ENCODE measurements at places on chromosomes 16 and 17.

DNA sequence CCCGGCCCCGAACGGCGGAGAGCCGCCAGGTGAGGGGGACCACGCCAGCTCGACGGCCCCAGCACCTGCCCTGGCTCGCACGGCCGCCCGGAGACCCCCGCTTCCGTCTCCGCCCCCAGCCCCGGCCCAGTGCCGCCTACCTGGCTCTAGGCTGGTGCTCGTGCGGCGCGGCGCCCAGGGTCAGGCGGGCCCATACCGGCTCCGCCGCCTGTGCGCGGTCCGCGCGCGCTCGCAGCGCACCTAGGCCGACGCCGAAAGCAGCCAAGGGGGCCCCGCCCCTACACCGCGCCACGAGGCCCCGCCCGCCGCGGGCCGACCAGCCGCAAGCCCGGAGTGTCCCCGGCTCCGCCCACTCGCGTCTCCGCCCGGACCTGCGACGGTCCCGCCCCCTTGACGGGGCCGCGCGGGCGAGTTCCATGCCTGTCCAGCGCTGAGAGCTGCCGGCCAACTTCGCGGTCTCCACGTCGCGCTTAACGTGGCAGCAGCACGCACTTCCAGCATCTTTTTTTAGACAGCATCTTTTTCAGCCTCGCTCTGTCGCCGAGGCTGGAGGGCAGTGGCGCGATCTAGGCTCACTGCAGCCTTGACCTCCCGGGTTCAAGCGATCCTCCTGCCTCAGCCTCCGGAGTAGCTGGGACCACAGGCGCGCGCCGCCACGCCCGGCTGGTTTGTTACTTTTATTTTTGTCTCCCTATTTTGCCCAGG lies at the start of gene SLC25A39:
SLC25A39 (minus strand) TSS at position 253 of the 705 bp plus-strand sequence. CDS start 1,261 bp downstream, outside the sequence.
- DNase-seq, result peak; percentile 92

DNA sequence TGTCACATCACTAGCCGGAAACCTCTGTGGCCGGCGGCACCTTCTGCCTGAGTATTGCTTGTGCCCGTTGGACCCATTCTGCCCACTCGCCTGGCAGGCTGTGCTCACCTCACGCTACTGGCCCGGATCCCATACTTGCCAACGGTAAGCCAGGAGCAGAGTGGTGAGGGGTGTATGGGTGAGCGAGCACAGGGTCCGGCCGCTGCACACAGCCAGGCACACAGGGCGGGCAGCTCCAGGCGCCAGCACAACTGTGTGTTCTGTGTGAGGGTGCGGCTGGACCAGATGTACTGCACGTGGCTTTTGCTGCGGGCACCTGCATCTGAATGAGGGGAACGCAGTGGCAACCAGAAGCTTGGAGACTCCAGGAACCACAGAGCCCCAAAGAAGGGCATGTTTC lies 455.7 kb downstream of the CDH8 start:
- DNase-seq, result no peak

DNA sequence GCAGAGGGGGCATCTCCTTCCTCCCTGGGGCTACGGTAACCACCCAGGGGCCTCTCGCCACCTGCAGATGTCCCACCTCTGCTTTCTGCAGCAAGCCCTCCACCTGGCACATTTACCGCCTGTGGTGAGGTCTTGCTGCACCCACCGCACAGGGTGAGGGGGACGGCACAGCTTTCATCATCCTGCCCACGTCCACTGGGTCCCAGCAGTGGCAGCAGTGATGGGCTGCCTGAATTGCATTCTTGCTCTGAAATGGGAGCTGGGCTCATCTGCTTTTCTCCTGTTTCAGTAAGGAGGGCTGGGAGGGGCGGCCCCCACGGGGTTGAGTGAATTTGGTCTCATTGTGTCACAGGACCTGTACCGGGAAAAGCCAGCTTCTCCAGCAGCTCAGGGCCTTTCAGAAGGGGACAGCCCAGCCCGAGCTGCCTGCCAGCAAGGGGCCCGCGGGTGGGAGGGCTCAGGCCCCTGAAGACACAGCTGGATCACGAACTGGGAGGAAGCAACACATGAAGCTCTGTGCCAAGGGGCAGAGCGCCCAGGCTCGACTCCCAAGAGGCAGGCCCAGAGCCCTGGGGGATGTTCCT lies 12.7 kb downstream of the DNAAF8 start:
- no peak for DNase-seq

GRCh38 chr16:57994778-57995177 lies 5.7 kb downstream of the ZNF319 start:
- no peak for DNase-seq

GRCh38 chr16:6027733-6028132 lies 930.1 kb upstream of the EEF2KMT start:
- DNase-seq, result no peak

DNA sequence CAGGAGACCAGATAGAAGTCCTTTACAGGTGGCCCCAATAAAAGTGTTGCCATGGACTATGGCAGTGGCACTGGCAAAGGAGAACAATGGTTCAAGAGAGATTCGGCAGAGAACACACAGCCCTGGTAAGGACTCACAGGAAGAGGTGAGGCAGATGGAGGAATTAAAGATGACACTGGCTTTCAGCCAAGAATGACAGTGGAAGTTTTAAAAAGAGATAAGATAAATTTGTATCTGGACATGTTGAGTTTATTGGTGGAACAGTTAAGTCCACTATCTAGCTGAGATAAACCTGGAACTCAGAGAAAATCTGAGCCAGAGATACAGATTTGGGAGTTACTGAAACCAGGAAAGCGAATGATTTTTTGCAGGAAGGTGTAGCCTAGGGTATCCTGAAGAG lies 20.1 kb downstream of the CMC2 start:
- DNase-seq, result no peak

DNA sequence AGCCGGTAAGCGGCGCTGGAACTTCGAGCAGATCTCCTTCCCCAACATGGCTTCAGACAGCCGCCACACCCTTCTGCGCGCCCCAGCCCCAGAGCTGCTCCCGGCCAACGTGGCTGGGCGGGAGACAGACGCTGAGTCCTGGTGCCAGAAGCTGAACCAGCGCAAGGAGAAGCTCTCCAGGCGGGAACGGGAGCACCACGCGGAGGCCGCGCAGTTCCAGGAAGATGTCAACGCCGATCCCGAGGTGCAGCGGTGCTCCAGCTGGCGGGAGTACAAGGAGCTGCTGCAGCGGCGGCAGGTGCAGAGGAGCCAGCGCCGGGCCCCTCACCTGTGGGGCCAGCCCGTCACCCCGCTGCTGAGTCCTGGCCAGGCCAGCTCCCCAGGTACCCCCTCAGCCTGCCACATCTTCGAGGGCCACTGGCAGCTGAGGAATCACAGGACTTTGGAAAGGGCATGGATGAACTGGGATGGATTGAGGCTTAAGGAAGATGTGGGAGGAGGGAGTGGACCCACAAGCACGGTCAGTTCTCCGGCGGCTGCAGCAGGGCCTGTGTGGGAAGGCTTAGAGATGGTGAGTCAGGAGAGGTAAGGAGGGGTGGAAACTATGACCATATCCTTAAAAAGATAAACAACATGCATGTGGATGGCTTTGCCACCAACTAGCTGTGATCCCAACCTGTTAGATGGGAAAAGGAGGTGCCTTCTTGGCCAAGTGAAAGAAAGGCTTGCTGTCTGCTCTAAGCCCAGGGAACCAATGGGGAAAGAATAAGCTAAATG lies 3.4 kb upstream of the LLGL2 start:
- DNase-seq, result no peak

DNA sequence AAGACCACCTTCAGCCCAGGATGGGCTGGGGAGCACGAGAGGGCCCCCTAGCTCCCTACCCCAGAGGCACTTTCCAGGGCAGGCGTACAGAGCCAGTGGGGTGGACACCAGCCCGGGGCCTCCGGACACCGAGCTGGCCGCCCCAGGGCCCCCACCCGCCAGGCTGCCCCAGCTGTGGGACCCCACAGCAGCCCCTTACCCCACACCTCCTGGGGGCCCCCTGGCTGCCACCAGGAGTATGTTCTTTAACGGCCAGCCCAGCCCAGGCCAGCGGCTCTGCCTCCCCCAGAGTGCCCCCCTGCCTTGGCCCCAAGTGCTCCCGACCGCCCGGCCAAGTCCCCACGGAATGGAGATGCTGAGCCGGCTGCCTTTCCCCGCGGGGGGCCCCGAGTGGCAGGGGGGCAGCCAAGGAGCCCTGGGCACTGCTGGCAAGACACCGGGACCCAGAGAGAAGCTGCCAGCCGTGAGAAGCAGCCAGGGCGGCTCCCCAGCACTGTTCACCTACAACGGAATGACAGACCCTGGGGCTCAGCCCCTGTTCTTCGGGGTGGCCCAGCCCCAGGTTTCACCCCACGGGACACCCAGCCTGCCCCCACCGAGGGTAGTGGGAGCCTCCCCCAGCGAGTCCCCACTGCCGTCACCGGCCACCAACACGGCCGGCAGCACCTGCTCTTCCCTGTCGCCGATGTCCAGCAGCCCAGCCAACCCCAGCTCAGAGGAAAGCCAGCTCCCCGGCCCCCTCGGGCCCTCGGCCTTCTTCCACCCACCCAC lies 24.3 kb upstream of the ZFPM1 start:
- no peak for DNase-seq

- DNase-seq, result no peak
These were observed 19.2 kb downstream of the JPH3 start for GRCh38 chr16:87621550-87621829.

- no peak for DNase-seq
These were observed 80.0 kb upstream of the HNF1B start for GRCh38 chr17:37824534-37825485.

- DNase-seq, result no peak
These were observed 51.3 kb upstream of the FBXO47 start for GRCh38 chr17:39018267-39019134.

GRCh38 chr16:5028950-5029475 lies 4.7 kb downstream of the NAGPA start:
- no peak for DNase-seq

GRCh38 chr16:10728003-10728887 lies 15.4 kb upstream of the NUBP1 start:
- no peak for DNase-seq

GRCh38 chr17:74108126-74108705 lies 95.3 kb upstream of the RPL38 start:
- DNase-seq, result no peak

DNA sequence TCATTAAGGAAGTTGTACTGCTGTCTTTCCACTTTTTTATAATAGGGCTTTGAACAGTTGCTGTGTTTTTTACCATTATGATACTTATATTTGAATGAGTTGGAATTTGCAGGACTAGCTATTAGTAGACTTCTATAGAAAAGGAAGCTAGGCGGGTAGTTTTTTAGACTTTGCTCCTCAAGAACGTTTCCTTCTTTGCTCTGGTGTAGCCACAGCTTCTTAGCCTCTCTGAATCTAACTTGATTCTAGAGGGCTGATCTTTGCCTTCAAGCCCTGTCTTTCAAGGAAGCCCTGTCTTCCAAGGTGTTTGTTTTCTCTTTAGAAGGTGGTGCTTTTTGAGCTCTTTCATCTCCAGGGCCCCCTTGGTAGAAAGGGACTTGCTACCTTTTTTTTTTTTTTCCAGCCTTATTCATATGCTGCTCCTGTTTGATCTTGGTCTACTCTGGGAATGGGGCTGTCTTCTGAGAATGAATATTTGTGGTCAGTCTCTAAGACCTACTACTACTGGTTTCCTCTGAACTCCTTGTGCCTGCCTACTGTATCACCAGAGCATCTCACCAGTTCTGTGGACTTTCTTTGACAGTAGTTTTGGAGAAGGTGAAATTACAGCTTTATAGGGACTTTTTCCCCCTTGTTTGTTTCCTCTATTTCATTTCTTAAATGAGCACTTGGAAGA lies 52.3 kb upstream of the RASL10B start:
- no peak for DNase-seq

- no peak for DNase-seq
These were observed 19.5 kb upstream of the CYLD start for GRCh38 chr16:50722405-50722737.

DNA sequence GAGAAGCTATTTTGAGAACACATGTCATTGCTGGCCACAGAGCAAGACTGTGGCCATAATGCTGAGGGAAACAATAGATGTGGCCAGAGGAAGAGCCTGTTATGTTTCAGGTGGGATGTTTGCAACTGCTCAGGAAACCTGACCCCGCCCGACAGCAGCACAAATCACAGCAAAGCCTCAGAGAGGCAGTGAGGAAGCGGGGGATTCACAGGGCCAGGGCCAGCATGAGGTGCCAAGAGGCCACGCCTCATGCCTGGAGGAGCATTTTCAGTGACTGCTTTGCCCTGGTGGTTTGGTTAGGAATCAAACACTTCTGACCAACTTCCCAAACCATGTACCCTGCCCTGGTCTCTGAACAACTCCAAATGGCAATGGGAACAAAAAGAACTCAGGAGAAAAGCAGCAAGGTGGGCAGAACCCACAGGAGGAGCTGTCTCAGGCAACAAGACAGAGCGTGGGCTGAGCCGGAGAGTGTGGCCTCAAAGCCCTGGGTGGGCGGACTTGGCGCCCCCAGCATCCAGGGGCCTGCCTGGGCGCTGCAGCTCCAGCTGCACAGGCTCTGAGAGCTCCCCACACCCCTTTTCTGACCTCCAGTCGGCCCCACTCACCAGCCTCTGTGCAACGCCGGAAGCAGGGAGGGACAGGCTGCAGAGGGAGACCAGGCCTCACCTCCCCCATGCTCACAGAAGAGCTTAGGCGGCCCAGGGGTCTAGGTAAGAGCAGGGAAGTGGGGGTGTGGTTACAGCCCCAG lies 20.6 kb downstream of the HIC1 start:
- no peak for DNase-seq

GRCh38 chr16:50534958-50535357 lies 13.2 kb upstream of the NKD1 start:
- no peak for DNase-seq

DNA sequence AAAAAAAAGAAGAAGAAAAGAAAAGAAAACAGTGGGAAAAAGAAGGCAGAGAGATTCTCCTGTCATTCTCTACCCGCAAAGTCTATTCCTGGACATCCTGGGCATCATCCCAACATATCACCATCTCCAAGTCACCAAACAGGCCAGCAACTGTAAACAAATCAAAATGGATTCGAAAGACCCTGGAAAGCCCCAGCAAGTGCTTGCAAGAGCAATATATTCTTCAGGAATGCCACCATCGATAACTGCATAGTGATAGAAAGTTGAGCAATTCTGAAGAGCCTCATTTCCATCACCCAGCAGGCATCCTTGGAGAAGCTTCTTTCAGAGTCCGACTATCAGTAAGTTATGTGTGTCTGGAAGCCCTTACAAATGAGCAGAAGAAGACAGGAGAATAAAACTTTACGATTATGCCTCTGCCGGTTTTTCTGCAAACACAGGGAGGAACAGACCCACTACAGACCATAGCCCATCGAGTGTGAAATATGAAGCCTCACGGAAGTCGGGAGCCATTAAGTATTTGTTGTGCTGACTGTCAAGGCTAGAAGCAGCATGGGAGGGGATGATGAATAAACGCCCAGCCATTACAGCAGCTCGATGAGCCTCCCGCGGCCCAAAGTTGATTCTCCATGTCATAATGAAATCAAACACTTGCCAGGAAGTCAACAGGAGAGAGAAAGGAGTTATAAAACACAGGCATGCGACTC lies 64.5 kb upstream of the SEC14L1 start:
- DNase-seq, result no peak

DNA sequence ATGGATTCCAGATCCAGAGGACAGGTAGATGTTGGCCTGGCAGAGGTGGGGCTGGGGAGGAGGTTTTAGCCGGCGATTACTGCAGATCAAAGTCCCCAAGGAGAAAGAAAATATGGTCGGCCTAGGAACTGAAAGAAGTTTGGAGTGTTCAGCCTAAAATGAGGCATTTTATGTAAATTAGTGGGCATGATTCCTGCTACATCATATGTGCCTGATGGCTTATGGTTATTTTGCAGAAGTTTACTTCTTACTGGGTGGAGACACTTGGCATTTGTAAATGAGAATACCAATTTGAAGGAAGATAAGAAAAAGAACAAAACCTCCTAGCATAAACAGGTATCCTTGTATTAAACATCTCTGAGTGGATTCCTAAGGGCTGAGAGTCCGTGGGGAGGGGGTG lies 149.3 kb downstream of the FOXL1 start:
- no peak for DNase-seq
